Activated CD4-positive, alpha-beta T cell treated with anti-CD3 and anti-CD28 coated beads, Interleukin-2, amount 50 U/mL, for 4 hours (primary cell): ENCODE measurements at places on chromosomes 2 and 18.

- DNase-seq, result no peak
These were observed 1113.0 kb downstream of the CBLN2 start for GRCh38 chr18:71431171-71431570.

- peak; percentile 72 for DNase-seq
These were observed 19.1 kb downstream of the CAPG start for GRCh38 chr2:85390941-85391669.

DNA sequence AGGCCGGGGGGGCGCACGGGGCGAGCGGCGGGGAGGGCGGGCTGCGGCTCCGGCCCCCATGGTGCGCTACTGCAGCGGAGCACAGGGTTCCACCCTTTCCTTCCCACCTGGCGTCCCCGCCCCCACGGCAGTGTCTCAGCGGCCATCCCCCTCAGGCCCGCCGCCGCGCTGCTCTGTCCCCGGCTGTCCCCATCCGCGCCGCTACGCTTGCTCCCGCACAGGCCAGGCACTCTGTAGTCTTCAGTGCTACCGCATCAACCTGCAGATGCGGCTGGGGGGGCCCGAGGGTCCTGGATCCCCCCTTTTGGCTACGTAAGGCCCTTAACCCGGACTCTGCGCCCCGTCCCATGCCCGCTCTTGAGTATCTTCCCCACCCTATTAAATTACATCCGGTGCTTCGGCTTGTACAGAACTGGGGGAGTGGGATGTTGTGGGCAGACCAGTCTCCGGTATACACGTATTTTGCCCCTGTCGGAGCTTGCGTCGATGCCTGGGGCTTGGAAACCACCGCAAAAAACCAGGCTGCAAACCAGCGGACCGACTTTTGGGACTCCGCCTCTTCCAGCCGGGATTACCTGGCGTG, 598 bp upstream of the WBP1 start:
- DNase-seq, result peak; percentile 75

GRCh38 chr2:229921101-229921891, 513 bp downstream of the TRIP12 start:
- peak; percentile 48 for DNase-seq

GRCh38 chr2:179675435-179675834, 186.0 kb downstream of the ZNF385B start:
- DNase-seq, result no peak

DNA sequence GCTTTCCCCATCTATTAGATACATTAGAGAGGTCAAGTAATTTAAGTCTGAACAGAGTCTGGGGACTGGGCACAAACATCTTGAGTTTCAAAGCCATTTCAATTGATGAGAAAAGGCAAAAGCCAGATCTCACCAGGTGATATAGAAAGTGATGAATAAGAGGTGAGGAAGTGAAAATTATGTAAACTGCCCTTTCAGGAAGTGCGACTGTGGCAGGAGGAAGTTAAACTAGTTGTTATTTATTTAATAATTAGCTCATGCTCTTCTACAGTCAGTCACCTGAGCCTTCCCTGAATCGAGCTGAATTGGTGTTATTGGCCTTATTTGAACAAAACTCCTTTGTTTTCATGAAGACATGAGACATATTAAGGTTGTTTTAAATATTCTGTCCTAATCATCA, 115.1 kb downstream of the CDH20 start:
- DNase-seq, result no peak

DNA sequence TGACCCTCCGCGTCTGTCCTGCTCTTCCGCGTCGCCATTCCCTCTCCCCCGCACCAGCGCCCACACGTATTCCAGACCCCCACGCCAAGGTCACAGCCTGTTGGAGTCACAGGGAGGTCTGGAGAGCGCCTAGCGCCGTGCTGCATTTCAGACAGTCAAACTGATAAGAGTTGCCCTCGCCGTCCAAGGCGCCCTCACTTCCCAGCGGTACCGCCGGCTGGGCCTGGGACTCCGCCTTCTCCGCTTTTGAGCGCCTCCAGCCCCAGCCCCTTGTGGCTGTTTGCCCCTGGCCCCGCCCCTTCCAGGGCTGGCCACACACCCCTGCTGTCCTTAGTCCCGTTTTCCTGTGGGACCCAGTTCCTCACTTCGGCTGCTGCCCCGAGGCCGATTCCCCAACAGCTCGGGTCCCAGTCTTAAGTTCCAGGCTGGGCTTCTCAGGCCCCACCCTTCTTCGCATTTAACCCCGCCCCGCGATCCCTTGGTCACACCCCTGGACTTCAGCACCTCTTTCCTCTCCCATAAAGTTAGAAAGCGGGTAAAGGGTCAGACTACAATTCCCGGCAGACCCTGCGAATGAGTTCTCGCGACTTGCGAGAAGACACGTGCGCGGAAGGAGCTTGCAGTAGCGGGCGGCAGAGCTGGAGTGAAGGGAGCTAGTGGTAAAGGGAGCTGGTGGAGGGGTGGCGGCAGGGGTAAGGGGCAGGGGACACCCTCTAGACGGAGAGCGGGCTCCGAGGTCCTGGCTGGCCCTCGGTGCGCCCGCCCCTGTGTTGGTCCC, at the start of gene GMPPA:
GMPPA (plus strand) TSS at position 612 of the 778 bp plus-strand sequence. CDS start 1,085 bp downstream, outside the sequence.
- DNase-seq, result peak; percentile 93

DNA sequence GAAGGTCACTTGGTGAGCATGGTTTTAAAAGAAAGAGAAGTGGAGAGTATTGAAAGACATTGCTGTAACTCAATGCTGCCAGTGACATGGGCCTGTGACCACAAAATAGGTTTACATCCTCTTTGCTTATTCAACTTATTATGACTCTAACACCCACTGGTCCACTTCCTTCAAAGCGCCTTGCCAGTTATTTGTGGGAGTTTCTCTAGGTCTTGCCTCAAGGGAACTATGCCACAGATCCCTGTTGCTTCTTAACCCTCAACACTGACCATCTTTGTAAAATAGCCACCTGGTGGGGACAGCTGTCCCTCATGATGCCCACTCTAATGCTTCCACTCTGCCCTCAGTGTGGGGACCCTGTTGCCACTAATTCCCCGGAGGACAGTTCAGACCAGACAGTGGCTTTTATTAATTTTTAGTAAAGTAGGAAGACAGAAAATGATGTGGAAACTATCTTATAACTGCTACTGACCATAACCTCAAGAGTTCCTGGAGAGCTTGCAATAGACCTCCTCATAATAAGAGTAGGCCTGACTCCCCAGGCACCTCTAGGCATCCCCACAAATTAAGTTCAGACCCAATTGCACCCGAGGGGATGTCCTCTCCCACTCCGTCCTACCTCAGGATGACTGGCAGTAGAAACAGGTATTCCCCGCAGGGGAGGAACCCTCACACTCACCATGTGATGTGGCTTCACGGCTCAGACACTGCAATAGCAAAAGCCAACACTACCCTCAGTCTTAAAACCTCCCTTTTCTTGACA, 31.3 kb upstream of the SLC25A52 start:
- DNase-seq, result no peak

DNA sequence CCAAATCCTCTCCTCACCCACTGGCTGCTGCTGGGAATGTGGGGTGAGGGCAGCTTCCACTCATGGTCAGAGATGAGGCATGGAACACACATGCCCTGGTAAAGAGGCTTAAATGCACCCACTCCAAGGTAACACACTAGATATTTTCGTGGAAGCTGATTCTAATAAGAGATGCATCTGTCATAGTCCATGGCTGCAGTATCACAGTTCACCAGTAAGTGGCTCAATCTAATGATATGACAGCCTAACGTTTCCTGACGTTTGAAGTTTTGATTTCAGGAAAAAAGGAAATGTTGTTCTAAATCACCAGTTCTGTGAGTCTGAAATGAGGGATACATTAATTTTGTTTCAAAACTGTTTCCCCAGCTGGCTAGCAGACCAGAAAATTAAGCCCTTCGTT, 38.2 kb downstream of the LCT start:
- no peak for DNase-seq

- DNase-seq, result no peak
These were observed 36.8 kb upstream of the C2orf74 start for GRCh38 chr2:61125123-61125710.

- DNase-seq, result no peak
These were observed 23.8 kb downstream of the SOWAHC start for GRCh38 chr2:109637749-109638570.

- no peak for DNase-seq
These were observed 72.7 kb downstream of the LRP1B start for GRCh38 chr2:142058149-142058548.

- no peak for DNase-seq
These were observed 101.5 kb downstream of the LDLRAD4 start for GRCh38 chr18:13320096-13320495.

DNA sequence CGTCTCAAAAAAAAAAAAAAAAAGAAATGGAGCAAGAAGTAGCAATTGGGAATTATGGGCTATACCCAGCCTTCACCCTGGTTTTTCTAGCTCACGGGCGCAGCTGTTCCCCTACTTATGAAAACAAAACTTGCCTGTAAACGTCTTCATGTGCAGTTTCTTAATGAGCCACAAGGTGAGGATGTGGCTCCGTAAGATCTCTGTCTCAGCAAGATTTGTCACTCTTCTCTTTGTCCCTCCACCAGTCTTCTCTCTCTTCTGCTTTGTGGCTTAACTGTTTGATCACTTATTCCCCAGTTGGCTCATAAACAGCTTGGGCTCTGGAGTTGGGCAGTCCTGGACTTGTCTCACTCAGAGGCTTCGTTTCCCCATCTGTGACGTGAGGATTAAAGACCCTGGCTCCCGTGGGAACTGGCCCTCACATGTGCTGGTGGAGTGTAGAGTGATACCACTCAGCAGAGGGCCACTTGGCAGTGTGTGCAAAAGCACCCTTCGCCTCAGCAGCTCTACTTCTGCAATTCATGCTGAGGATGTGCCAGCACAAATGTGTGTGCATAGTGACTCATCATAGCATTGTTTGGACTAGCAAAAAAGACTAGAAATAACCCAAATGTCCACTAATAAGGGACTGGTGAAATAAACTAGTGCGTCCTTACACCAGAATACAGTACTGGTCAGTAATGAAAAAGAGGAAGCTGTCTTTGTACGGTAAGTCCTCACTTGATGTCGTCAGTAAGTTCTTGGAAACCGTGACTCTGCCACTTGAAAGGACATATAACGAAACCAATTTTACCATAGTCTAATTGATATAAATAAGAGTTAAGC, 8.7 kb downstream of the CEP68 start:
- DNase-seq, result peak; percentile 23

DNA sequence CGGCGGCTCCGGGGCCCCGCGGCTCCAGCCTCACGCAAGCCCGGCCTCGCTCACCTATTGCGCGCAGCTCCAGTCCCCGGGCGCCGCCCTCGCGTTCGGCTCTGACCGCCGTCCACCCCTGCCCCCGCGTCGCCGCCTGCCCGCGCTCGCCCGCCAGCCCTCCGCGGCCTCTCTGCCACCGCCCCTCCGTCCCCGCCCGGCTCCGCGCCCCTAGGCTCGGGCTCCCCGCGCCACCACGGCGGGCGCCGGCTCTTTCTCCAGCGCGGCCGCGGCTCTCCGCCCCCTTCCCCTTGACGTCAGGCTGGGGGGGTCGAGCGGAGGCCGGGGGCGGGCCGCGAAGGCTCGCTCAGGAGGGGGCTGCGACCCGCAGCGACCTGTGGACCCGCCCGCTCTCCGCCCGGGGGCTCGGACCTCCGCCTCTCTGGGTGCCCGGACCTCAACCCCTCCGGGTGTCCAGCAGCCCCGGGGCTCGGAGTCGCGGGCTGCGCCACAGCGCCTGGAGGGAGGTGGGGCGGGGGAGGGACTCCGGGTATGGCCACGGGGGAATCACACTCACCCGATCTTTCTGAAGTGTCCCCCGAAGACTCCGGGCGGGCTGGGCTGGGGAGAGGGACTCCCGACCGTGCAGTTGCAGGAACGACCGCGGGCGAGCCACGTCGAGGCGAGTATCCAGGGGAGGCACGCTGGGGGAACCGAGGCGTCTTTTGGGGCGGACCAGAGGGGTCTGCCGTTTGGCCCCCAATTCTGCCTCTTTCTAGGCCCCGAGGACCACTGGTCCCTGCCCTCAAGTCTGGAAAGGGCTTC, at the start of gene SEMA4C:
SEMA4C (minus strand) TSS at position 259 of the 804 bp plus-strand sequence. CDS start 2,194 bp downstream, outside the sequence.
- DNase-seq, result peak; percentile 44

DNA sequence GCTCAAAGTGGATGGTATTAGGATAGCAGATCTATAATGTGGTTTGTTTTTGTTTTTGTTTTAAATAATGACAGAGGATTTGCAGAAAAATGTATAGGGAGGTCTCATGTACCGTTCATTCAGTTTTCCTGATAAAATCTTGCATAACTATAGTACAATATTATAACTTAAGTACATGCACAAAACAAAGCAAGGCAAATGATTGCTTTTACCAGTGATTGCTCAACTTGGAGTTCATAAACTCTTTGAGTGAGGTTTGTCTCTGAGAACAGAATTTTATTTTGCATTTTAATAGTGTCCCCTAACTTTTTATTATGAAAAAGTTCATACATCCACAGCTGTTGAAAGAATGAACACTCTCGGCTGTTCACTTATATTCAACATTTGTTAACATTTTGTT, 96.6 kb downstream of the MAP4K4 start:
- DNase-seq, result no peak

- no peak for DNase-seq
These were observed 118.4 kb upstream of the PPP1CB start for GRCh38 chr2:28633204-28633603.

DNA sequence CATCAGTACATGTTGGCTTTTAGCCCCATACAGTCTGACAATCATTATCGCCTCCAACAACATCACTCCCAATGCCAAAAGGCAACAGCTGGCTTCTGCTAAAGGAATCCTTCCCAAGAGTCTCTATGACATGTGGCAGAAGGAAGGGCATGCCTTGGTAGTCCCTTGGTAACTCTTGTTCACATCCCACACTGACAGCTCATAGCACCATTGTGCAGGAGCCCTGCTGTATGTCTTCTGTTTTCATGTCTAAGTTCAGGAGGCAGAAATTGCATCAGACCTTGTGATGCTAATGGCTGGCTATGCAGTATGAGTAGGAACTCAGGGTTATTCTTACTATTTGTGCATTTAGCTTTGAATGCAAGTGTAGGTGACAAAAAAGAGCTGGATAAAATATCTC, 392.1 kb downstream of the PTH2R start:
- no peak for DNase-seq

DNA sequence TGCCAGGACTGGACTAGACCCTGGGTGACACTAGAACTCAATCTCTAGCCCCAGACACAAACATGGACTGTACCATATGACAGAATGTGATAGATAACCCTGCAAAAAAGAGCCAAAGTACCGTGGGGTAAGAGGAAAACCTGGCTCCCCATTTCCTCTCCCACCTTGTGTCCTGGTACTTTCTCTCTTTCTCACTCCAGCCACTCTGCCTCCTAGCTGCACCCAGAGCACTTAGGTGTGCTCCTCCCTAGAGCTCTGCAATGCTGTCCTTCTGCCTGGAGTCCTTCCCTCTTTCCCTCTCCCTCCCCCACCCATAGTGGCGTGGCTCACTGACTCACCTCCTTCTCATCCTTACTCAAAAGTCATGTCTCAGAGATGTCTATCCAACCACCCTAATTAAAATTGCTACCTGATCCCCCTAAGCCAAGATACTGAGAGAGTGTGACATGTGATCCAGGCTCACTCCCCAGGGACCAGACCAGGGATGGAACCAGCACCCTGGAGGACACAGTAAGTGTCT, 171.3 kb downstream of the LOXHD1 start:
- DNase-seq, result no peak
